Stimulated activated CD4-positive, alpha-beta T cell treated with anti-CD3 and anti-CD28 coated beads, Interleukin-4, amount 100 ng/mL, for 1 hour (primary cell): ENCODE measurements at places on chromosomes 3 and 15.

DNA sequence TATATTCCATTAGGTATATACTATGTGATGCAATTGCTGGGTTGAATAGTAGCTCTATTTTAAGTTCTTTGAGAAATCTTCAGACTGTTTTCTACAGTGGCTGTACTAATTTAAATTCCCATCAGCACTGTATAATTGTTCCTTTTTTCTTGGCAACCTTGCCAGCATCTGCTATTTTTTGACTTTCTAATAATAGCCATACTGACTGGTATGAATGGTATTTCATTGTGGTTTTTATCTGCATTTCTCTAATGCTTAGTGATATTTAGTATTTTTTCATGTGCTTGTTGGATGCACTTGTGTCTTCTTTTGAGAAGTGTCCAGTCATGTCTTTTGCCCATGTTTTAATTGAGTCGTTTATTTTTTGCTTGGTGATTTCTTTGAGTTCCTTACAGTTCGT, 145.1 kb upstream of the PLSCR5 start:
- no peak for DNase-seq

DNA sequence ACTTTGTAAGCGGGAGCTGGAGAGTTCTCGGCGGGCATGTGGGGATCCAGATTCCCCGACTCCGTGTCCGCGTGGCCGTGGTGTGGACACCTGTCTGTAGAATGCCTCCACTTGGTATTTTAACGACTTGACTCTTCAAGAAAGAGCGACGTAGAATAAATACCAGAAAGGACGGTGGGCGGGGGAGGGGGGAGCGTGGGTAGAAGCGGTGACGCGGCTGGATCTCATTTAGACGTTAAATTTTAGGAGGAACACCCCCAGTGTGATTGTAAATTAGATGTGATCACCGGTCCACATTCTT, 620 bp upstream of the PYGO1 start:
- DNase-seq: no peak

DNA sequence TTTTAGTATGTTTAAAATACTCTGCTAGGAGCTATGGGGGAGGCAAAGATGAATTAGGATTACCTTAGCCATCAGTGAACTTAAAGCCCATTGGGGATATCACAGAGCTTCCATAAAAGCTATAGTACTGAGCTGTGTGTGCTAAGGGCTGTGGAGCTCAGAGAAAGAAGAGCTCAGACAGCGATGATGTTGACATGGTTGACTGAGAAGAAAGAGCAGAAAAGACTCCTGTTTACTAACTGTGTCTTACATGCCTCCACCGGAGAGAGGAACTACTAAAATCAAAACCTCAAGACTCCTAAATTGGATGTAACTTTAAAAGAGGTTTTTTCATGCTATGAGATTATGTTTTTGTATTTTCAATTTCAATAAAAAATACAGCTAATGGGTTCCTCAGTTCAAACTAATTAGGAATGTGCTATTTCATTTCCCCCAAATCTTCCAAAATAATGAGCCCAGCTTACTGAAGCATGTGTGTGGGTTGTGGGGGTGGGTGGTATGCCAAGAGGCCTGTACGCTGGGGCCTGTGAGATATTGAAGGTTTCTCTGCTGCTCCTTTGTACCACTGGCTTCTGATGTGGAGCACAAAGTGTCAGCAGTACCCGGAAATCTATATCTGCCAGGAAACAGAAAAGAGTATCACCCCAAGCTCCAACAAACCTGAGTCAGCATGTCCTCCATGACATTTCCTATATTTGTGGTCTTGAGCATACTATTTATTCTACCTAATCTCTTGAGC, 22.7 kb downstream of the DGKG start:
- DNase-seq: no peak

DNA sequence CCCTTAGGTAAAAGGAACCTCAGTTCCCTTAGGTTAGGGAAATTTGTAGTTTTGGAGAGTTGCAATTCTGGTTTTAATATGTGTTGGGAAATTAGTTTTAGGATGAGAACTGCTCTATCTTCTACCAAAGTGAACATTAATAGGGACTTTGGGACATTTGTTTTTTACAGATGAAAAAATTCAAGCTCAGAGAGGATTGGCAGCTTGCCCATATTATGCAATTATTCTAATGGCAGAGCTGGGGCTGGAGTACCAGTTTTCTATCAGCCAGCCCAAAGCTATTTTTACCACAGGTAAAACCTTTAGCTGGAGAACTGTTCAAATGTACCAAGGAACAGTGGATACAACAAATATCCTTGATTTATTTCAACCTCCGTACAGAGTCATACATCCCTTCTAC, 127.0 kb downstream of the CPNE4 start:
- DNase-seq: no peak

DNA sequence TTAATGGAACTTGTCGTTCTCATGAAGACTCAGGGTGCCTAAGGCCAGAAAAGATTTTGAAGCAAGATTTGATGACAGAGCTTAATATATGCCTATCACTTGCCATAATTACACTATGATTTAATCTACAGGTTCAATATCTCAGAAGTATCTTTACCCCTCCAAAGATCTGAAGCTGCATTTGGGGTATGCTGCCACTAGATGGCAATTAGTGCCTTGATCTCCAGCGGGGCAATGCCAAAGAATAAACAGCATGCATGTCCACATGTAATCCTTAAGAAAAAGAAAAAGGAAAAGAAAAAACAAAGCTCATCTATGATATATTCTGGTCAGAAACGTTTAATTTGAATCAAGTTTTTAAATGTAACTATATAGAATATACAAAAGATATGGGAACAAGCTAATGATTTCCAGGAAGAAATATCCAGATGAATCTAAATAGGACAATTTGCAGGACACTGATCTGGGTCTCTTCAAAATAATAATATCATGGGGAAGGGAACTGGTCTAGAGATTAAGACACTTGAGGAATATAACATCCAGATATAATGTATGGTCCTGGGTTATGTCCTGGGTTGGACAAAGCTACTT, 55.0 kb upstream of the SOX14 start:
- DNase-seq: no peak

- DNase-seq: no peak
Observed at GRCh38 chr3:10949197-10949596, 43.4 kb upstream of the SLC6A1 start.

DNA sequence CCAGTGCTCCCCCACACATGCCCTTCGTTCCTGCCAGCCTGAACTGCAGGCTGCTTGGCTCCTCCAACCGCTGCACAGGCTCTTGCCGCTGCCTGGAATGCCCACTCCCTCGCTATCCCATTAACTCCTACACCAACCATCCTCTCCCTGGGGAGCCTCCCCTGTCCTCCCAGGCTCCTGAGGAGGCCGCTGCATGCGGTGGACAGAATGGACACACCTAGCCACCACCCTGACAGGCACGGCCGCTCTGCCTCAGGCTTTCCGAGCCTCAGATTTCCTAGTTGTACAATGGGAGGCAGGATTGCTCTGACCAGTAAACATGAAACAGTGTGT, 2.3 kb downstream of the PLXNB1 start:
- DNase-seq: no peak

DNA sequence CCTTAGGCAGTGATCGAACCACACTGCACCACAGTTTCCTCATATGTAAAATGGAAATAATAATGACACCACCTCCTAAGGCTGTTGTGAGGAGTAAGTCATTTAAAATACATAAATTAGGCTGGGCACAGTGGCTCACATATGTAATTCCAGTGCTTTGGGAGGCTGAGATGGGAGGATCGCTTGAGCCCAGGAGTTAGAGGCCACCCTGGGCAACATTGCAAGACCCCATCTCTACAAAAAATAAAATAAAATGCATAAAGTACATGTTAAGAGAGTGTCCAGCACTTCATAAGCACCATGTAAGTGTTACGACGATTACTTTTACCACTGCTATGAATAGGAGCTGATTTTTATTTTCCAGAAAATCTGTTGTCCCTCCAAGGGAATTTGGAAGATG, 440.0 kb downstream of the FOXP1 start:
- DNase-seq: no peak

GRCh38 chr3:36166477-36166876, 213.8 kb upstream of the STAC start:
- no peak for DNase-seq

- no peak for DNase-seq
Observed at GRCh38 chr15:51132384-51133139, 37.9 kb upstream of the TNFAIP8L3 start.

DNA sequence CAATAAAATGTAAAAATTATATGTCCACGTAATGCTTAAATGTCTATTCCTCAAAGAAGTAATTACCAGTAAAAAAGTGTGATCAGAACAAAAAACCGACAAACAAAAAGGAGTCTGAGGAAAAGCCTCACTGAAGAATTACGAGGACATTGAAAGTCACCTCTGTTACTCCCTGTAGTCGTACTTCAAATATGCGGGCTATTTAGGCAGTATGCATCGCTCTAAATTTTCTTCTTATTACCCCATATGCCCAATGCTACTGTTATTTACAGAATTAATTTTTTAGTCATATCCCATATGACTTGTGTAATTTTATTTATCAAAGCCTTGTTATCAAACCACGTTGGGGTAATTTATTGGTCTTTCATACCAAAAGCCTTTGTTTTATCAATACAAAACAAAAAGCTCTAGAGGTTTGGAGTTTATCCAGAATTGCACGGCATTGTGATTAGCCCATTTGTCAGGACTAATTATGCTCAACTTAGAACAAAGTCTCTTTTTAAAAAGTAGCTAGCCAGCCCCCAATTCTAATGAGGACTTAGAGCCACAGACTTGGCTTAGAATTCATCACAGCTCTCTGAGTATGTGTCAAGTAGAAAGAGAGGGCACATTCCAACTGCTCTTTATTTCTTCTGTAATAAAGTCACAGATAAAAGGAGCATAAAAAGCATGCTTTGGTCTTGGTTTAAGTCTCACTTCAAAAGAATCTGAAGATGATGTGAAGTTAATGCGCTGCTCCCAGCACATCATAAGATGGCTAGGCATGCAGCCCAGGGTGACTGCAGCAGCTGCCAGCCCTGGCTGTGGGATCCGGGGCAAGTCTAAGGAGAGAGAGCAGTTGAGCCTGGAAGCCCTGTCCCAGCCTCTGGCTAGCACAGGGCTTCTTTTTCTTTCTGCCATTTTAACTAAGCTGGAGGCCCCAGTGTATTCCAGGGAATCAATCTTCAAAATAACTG, 521.0 kb downstream of the GABRG3 start:
- no peak for DNase-seq

GRCh38 chr15:87779746-87780145, 476.8 kb downstream of the NTRK3 start:
- no peak for DNase-seq

DNA sequence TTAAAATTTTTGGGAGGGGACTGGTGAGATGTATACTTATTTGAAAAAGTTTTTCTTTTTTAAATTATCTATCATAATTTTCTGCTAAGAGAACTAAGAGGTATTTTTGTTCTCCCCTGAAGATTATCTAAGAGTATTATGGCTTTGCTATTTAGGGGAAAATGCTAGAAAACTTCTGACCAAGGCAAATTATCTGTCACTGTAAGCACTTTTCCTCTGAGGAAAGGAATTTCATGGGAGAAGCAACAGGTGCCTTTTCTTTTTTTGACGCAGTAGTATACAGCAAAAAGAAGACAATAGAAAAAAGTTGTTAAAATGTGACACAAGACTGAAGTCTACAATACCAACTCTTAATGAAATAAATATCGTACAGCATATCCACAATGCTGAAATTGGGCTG, 201.6 kb upstream of the NANOGP8 start:
- DNase-seq: no peak
